ENCODE measurements at places on chromosomes 1 and 21. TPM values are rescaled to one million over a fixed set of nuclear protein-coding genes. Genes with fewer than 3 reads are reported as not detected.

ARTN gene
- 1.6 TPM for polyA plus RNA-seq

CAPZA1 gene
- polyA plus RNA-seq, result 131 TPM

ABCG1 gene
- polyA plus RNA-seq, result 9.8 TPM

SPRR3 gene
- 0.32 TPM for polyA plus RNA-seq

RNU1-2 gene
- polyA plus RNA-seq, result not detected

SAMSN1 gene
- polyA plus RNA-seq, result 5.3 TPM

DMRTA2 gene
- not detected for polyA plus RNA-seq

LHX8 gene
- polyA plus RNA-seq, result not detected

VWA5B1 gene
- 0.40 TPM for polyA plus RNA-seq

ITLN1 gene
- 2.2 TPM for polyA plus RNA-seq

FAM177B gene
- 0.22 TPM for polyA plus RNA-seq

FMN2 gene
- 8.7 TPM for polyA plus RNA-seq

AMY2A gene
- 0.10 TPM for polyA plus RNA-seq

RPE65 gene
- polyA plus RNA-seq, result 0.09 TPM

MCM3AP gene
- 81.1 TPM for polyA plus RNA-seq

ITLN2 gene
- polyA plus RNA-seq, result not detected

KLF17 gene
- 0.93 TPM for polyA plus RNA-seq

HTR6 gene
- 1.6 TPM for polyA plus RNA-seq

NBPF6 gene
- polyA plus RNA-seq, result not detected

GJA9 gene
- 0.35 TPM for polyA plus RNA-seq

LMX1A gene
- polyA plus RNA-seq, result not detected

FCMR gene
- 2.3 TPM for polyA plus RNA-seq

CCDC24 gene
- polyA plus RNA-seq, result 17.5 TPM

SLFNL1 gene
- 0.36 TPM for polyA plus RNA-seq

ELAPOR1 gene
- polyA plus RNA-seq, result 1.6 TPM

RAB4A gene
- polyA plus RNA-seq, result 58.4 TPM

OR6F1 gene
- polyA plus RNA-seq, result not detected

GPR37L1 gene
- 0.07 TPM for polyA plus RNA-seq

MCOLN2 gene
- 0.19 TPM for polyA plus RNA-seq

KIF17 gene
- polyA plus RNA-seq, result 2.9 TPM

BECN2 gene
- not detected for polyA plus RNA-seq

MFN2 gene
- polyA plus RNA-seq, result 59.4 TPM

POU3F1 gene
- 0.55 TPM for polyA plus RNA-seq

AADACL3 gene
- not detected for polyA plus RNA-seq

CCT3 gene
- polyA plus RNA-seq, result 323 TPM

GORAB gene
- 19.9 TPM for polyA plus RNA-seq

CFAP45 gene
- 2.9 TPM for polyA plus RNA-seq

GNAT2 gene
- polyA plus RNA-seq, result not detected

WNT2B gene
- 4.2 TPM for polyA plus RNA-seq

SLAMF1 gene
- 0.09 TPM for polyA plus RNA-seq

CACNA1S gene
- polyA plus RNA-seq, result 0.03 TPM

GJB3 gene
- 0.26 TPM for polyA plus RNA-seq

CHTOP gene
- polyA plus RNA-seq, result 129 TPM

VANGL2 gene
- 25.6 TPM for polyA plus RNA-seq

TNFRSF9 gene
- 0.09 TPM for polyA plus RNA-seq

TMCC2 gene
- 7.3 TPM for polyA plus RNA-seq

C4BPA gene
- 0.64 TPM for polyA plus RNA-seq

NBPF10 gene
- polyA plus RNA-seq, result 1.9 TPM

PRAMEF4 gene
- polyA plus RNA-seq, result not detected

KCNT2 gene
- polyA plus RNA-seq, result 10.8 TPM

ADAMTS4 gene
- polyA plus RNA-seq, result 0.63 TPM

CD5L gene
- 0.41 TPM for polyA plus RNA-seq

RIMS3 gene
- 1.4 TPM for polyA plus RNA-seq

NBPF19 gene
- 21.6 TPM for polyA plus RNA-seq

FCRLA gene
- not detected for polyA plus RNA-seq

S100A14 gene
- 19.9 TPM for polyA plus RNA-seq

RPL5 gene
- polyA plus RNA-seq, result 2,798 TPM
